ENCODE measurements at places on chromosomes 12 and 14.

DNA sequence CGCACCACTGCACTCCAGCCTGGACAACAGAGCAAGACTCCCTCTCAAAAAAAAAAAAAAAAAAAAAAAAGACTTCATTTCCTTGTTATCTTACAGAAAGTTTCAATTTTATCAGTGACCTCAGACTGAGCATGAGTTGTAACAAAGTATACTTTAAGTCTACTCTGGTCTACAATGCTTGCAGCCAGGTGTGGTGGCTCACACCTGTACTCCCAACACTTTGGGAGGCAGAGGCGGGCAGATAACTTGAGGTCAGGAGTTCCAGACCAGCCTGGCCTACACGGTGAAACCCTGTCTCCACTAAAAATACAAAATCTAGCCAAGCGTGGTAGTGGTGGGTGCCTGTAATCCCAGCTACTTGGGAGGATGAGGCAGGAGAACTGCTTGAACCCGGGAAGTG lies 18.0 kb downstream of the HNRNPC start:
- no peak for DNase-seq

GRCh38 chr12:130031571-130032189 lies 127.9 kb upstream of the TMEM132D start:
- peak; percentile 77 for DNase-seq

- no peak for DNase-seq
Measured at GRCh38 chr14:63895510-63895909, 42.7 kb downstream of the SYNE2 start.

- DNase-seq, result peak; percentile 89
Measured at GRCh38 chr14:28952666-28953065, 186.1 kb downstream of the FOXG1 start.

GRCh38 chr12:49219417-49220026 lies 30.6 kb upstream of the TUBA1A start:
- DNase-seq, result no peak

- no peak for DNase-seq
Measured at GRCh38 chr14:72957213-72957612, 30.9 kb downstream of the DCAF4 start.

DNA sequence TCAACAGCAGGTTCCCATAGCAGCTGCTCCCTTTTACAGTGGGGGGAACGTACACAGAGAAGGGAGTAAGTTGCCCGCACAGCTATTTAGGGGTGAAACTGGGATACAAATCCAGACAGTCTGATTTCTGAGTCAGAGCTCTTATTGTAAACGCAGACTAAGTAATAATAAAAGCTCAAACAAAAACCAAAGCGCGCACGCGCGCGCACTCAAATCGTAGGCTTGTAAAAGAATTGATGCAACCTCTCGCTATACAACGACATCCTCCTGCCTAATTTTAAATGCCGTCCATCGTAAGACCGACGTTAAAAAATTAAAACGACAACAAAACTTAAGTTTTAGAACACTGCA lies 747 bp upstream of the DACT1 start:
- no peak for DNase-seq

DNA sequence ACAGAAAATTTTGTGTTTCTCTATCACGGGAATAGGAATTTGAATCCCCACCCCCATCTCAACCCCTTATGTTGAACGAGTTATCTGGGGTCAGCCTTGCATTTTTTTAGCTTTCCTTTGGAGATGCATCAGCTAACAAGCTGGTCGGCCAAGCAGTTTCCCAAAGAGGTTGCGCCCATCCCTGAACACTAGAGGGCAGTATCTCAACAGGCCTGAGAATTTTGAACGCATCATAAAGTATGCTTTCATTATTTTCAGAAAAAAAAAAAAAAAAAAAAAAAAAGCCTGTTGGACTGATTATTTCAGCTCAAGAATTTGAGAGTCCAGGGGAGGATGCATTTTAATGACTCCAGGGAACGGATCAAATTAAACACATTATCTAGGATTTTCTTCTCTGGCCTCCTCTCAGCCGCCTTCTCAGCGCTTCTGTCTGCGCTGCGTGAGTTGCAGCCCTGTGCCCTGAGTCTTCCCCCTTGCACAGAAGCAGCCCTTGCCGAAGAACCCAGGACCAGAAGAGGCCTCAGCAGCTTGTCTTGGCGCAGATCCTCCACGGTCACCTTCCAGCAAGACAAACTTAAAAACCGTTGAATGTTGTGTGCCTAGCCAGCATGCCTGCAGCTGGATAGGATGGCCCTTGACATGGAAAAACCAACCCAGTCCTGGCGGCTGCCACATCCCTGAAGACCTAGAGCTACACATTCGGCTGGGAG lies 76.6 kb upstream of the GZMB start:
- DNase-seq, result peak; percentile 52

- no peak for DNase-seq
Measured at GRCh38 chr12:108414021-108414420, 74.9 kb upstream of the CMKLR1 start.

- DNase-seq, result no peak
Measured at GRCh38 chr12:131060011-131060703, 106.5 kb downstream of the ADGRD1 start.

DNA sequence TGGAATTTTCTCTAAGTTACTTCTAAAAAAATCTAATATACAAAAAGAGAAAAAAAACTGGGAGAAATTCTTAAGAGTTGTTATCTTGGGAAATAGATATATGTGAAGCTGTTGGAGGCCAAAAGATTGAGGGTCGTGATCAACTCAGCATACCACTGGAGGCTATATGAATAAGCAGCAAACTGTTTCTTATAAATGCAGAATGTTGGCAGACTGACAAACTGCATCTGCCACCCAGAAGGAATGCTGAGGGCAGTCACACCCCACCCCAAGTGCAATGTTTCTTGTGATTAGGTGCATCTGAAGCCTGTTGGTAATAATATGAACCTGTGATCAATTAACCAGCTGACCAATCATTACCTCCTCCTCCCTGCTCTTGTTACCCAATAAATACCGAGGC lies 818.6 kb upstream of the MGAT4C start:
- DNase-seq, result no peak

- DNase-seq, result no peak
Measured at GRCh38 chr14:94058674-94059138, 22.3 kb downstream of the DDX24 start.

DNA sequence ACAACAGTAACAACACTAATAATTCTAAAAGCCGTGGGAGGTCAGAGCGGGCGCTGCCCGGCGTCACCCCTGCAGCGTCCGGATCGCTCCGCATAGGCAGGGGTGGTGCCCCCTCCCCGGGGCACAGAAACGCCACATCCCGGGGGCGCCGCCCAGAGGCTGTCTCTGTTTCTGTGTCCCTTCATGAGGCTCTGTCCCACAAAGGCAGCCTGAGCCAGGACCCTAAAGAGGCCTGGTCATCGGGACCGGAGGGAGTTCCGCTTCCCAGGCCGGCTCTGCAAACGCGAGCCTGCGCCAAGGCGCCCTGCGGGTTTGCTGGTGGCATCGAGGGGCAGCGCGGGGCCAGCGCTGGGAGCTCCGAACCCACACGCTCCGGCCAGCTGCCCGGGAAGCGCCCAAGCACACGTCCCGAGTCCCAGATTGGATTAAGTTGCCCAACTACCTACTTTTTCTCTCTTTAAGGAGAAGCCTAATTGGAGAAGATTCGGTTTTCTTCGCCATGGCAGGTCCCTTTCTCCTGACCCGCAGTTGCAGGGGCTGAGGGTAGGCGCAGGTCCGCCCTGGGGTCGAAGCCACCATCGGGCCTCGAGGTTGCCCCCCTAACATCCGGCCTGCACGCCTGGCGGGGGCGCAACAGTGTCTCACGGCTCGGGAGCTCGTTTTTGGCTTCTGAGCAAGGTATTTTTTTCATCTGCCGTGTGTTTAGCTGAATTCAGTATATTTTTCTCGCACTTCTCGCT lies 421.7 kb downstream of the VRK1 start:
- DNase-seq, result no peak

DNA sequence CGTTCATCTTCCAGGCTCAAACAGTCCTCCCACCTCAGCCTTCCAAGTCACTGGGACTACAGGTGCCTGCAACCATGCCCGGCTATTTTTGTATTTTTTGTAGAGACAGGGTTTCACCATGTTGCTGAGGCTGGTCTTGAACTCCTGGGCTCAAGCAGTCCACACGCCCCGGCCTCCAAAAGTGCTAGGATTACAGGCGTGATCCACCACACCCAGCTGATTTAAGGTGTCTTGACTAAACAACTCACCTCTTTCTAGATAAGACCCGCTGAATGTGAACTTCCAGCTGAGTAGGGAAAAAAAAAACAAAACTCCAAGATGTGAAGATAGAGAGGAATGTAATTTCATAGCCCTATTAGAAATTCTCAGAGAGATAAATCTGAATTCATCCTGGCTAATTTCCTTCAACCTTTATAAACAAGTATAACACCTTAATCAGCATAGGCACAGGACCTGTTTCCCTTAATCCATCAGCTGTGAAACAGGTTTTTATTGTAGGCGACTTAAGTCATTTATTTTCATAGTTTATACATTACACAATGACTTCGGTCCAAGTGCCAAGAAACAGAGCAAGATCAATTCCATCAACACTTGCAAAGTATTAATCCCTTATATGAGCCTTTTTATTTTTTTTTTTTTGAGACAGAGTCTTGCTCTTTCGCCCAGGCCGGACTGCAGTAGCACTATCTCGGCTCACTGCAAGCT lies 51.5 kb downstream of the HCAR2 start:
- DNase-seq, result no peak

GRCh38 chr14:23357261-23357660 lies 4.6 kb upstream of the SLC22A17 start:
- no peak for DNase-seq

- DNase-seq, result no peak
Measured at GRCh38 chr14:68949601-68949965, 29.5 kb downstream of the ACTN1 start.

DNA sequence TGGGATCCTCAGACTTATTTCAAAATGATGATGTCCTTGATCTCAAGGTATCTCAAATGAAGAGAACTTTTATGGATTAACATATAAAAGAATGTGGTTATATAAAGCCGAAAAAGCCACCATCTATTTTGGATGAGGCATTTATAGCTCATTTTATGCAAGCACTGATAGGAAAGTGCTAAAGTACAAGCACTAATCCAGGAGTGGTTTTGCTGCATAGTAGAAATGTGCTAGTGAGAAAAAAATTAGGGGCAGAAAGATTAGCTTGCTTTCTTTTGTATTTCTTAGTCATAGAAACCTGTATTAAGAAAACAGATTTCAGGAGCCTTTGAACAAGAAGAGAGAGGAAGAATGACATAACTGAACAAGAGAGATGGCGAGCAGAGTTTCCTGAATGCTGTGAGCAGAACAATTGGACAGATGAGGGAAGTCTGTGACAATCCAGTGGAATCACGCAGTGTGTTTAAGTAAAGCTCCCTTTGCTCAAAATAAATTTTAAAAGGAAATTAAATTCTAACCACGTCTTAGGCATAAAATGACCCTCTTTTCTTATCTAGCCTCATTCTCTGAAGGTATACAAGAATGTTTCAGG lies 238.2 kb upstream of the NOVA1 start:
- DNase-seq, result no peak

DNA sequence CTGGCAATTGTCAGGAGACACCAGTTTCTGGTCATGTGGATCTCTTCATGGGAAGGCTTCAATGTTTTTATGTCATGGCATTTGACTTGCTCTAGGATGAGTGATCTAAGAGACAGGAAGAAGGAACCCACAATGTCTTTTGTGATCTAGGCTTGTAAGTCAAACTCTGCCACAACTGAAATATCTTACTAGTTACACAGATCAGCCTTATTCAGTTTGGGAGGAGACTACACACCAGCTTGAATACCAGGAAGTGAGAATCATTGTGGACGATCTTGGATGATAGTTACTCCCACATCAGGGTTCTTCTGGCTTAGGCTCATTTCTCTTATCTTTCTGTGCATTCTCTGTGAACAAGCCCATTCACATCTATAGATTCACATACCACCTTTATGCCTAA lies 236.2 kb upstream of the FBXO33 start:
- no peak for DNase-seq

GRCh38 chr14:33589334-33589733 lies 361.5 kb downstream of the EGLN3 start:
- DNase-seq, result no peak

DNA sequence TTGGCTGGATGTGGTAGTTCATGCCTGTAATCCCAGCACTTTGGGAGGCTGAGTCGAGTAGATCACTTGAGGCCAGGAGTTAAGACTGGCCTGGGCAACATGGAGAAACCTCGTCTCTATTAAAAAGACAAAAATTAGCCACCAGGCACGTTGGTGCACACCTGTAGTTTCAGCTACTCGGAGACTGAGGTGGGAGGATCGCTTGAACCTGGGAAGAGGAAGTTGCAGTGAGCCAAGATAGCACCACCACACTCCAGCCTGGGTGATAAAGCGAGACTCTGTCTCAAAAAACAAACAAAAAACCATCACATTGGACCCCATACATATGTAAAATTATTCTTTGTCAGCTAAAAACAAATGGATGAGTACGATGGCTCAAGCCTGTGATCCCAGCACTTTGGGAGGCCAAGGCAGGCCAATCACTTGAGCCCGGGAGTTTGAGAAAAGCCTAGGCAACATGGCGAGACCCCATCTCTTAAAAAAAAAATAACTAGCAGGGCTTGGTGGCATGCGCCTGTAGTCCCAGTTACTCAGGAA lies 43.9 kb downstream of the LIMA1 start:
- no peak for DNase-seq

Data from NCI-H510A treated with DMSO at 0.1 percent for 48 hours (cell line).